IMR-90 (cell line): ENCODE measurements at places on chromosomes 12 and 14. TPM values are rescaled to one million over a fixed set of nuclear protein-coding genes. Genes with fewer than 3 reads are reported as not detected.
A peak's percentile ranks its signal among the peaks of the same experiment; 100 is the strongest.

GRCh38 chr12:106369624-106370346 is 12.2 kb downstream of the POLR3B start:
- peaks cover 2% of the 10 kb centered on the region for H3K4me1 ChIP-seq
- no peaks in the 10 kb centered on the region for H3K27me3 ChIP-seq
- peak overlapping the region; percentile 71 for H3K27ac ChIP-seq
- peak; percentile 88 for DNase-seq

GRCh38 chr12:113090740-113091139 is 34.2 kb downstream of the DTX1 start:
- no peak overlapping the region for H3K27ac ChIP-seq
- peaks cover 14% of the 10 kb centered on the region; the same call in 1 of the 2 replicates for H3K27me3 ChIP-seq
- no peak for DNase-seq
- H3K36me3 ChIP-seq: no peaks in the 10 kb centered on the region

GRCh38 chr12:42299392-42300308 is 26.2 kb downstream of the ZCRB1 start:
- H3K36me3 ChIP-seq: no peaks in the 10 kb centered on the region
- peak; percentile 80 for DNase-seq
- H3K4me1 ChIP-seq: no peaks in the 10 kb centered on the region
- H3K27me3 ChIP-seq: no peaks in the 10 kb centered on the region
- no peak overlapping the region for H3K4me3 ChIP-seq
- H3K27ac ChIP-seq: no peak overlapping the region

DNA sequence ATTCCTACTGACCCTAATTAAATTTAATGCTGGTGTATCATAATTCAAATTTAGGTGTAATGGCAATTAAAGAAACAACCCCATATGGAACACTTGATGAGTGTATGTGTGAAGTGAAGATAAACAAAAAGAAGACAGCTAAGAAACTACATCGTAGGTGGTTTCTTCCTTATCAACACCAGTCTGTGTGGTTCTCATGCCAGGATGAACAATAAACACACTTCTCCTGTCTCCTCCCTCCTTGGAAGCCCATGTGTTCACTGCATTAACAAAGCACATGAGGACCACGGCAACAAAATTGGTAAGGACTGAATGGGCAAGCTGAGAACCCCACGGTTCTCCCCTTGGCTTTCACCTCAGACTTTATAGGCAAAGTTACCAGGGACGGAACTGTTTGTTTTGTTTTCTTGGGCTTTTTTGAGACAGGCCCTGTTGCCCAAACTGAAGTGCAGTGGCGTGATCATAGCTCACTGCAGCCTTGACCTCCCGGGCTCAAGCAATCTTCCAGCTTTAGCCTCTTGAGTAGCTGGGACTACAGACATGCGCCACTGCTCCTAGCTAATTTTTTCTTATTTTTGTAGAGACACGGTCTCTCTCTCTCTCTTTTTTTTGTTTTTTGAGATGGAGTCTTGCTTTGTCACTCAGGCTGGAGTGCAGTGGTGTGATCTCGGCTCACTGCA is 71.0 kb downstream of the TRAFD1 start:
- peaks cover 10% of the 10 kb centered on the region for H3K4me1 ChIP-seq
- H3K27ac ChIP-seq: no peak overlapping the region
- no peak overlapping the region for H3K4me3 ChIP-seq
- no peaks in the 10 kb centered on the region for H3K27me3 ChIP-seq
- H3K36me3 ChIP-seq: peaks cover 52% of the 10 kb centered on the region
- DNase-seq: no peak

DNA sequence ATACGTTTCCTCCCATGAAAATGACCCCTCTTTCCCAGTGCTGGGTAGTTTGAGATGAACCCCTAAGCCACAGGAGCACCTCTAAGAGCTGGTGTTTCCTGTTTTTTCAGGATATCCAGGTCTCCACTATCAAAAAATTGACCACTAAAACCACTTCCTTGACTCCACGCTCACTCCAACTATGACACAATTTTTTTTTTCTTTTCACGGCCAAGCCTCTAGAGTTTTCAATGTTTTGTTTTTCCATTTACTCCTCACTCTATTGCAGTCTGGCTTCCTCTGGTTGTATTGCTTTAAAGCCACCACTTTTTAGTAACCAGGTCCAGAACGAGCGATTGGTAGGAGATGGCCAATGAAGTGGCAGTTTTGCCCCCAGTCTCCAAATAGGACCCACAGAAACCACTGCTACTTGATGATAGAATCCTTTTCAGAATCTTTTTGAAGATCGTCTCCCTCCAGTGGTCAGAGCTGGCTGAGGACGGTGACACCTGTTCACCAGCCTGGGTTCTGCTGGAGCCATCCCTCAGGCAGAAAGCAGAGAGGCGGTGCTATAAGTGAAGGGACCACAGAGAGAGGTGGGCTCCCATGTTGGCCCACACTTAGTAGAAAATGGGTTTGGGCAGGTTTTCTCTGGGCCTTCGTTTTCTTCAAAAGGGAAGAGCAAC is 454.4 kb downstream of the VRK1 start:
- no peaks in the 10 kb centered on the region for H3K27me3 ChIP-seq
- no peaks in the 10 kb centered on the region for H3K36me3 ChIP-seq
- H3K4me3 ChIP-seq: no peak overlapping the region
- no peak for DNase-seq
- H3K4me1 ChIP-seq: no peaks in the 10 kb centered on the region

DNA sequence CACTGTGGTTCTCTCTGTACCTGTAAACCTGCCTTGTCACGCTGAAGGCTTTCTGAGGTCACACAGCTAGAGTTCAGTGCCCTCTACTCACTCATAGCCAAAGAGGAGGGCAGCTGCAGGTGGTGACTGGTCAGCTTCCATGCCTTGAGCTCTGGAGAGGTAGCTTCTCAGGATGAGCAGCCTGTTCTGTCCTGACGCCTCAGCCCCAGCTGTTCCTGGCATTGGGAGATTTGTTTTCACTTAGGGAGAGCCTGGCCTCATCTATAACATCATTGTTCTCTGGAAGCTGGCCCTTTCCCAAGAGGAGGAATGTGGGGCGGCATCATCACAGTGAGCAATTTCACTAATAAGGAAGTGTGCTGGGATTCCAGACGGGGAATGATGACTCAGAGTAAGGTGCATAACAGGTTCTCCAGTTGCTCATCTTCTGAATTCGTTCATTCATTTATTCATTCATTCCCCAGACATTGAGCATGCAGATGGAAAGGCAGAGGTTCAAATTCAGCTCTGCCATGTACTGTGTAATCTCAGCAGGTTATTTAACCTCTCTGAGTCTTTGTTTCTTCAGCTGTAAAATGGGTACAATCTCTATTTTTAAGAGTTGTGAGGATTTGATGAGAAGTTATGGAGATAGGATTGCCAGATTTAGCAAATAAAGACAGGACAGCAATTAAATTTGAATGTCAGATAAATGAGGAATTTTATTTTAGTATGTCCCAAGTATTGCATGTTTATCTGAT is 255.8 kb upstream of the CRY1 start:
- no peaks in the 10 kb centered on the region for H3K36me3 ChIP-seq
- peak; percentile 91 for DNase-seq
- H3K27ac ChIP-seq: no peak overlapping the region
- H3K4me1 ChIP-seq: peaks cover 6% of the 10 kb centered on the region

DNA sequence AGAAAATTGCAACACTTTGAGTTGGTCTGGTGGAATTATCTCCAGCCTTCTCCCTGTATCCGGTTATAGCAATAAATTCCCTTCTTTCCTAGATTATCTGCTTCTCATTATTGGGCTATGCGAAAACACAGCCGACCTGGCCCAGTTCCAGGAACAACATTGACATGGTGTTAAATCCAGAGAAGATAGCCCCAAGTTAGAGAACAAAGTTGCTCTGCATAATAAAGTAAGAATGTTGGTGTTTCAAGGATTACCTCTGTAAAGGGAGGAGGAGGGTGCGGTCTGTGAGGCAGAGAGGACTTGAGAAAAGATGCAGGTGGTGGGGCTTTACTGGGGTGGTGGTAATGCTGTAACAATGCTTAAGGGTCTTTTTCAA is 12.1 kb downstream of the TCL1A start:
- H3K36me3 ChIP-seq: no peaks in the 10 kb centered on the region
- no peak overlapping the region for H3K27ac ChIP-seq
- DNase-seq: no peak
- no peaks in the 10 kb centered on the region for H3K4me1 ChIP-seq
- H3K27me3 ChIP-seq: no peaks in the 10 kb centered on the region

DNA sequence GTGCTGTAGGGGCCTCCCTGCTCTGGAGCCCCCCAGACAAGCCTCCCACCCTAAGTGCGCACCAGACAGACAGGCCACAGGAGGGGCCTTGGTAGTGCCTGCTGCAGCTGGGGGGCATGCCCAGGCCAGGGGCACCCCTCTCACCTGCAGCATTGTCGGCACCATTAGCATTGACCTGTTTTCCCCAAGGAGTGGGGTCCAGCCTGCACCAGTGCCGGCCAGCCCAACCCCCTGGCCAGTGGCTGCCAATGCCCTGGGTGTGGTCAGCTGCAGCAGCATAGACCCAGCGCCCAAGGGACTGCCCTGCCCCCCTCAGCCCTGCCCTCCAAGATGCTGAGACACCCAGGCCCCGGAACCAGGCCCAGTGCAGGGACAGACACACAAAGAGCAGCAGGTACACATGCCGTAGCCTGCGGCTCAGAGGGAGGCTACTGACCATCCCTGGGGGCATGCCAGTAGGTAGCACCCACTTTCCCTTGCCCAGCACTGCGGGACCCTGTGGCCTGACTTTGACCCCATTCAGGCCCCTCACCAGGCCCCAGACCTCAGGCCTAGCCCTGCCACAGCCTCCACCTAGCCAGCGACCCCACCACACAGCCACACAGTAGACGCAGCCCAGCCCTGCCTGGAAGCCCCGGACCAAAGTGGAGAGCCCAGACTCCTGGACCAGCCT is 1.0 kb downstream of the AHNAK2 start:
- peaks cover 31% of the 10 kb centered on the region for H3K4me1 ChIP-seq
- DNase-seq: no peak
- no peaks in the 10 kb centered on the region for H3K36me3 ChIP-seq
- H3K27ac ChIP-seq: no peak overlapping the region
- H3K27me3 ChIP-seq: no peaks in the 10 kb centered on the region

GRCh38 chr12:108772247-108772646 is 40.9 kb upstream of the CORO1C start:
- H3K4me3 ChIP-seq: no peak overlapping the region
- H3K27ac ChIP-seq: no peak overlapping the region
- peaks cover 8% of the 10 kb centered on the region; the same call in 1 of the 2 replicates for H3K4me1 ChIP-seq

DNA sequence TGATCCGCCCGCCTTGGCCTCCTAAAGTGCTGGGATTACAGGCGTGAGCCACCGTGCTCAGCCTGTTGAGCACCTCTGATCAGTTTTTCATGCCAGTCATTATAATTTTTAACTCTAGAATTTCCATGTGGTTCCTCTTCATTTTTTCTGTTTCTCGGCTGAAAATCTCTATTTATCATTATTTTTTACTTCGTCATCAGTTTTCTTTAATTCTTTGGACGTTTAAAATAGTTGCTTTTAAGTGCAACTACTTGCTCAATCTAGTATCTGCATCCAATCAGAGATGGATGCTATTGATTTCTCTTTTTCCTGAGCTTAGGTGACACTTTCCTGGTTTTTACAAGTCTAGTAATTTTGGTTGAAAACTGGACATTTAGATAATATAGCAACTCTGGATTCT is 16.8 kb downstream of the MAPKAPK5 start:
- no peak overlapping the region for H3K27ac ChIP-seq
- no peak overlapping the region for H3K4me3 ChIP-seq
- no peaks in the 10 kb centered on the region for H3K27me3 ChIP-seq
- peaks cover 7% of the 10 kb centered on the region for H3K36me3 ChIP-seq
- DNase-seq: no peak
- H3K4me1 ChIP-seq: no peaks in the 10 kb centered on the region

DNA sequence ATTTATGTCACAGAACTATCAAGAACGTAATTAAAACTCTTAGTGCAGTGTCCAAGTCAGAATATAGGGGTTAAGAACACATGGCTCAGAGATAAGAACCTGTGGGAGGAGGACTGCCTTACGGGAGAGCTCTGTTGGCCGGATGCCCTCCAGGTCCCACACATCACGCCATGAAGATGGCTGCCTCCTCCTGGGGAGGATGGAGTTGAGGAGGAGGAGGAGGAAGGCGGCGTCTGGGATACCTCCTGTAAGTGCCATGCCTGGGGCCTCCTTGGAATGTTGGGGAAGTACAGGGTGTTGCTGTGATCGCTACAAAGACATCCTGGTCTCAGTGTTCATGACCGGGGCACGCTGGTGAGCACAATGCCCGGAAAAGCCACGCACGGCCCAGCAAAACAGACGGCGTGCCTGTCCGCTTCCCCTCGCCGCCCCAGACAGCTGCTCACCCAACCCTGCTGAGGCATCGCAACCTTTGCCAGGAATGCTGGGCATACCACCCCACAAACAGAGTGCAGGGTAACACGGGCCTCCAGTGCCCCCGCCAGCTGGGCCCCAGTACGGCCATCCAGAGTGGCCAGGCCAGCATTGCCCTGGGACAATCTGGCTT is 28.7 kb upstream of the CD9 start:
- no peaks in the 10 kb centered on the region for H3K27me3 ChIP-seq
- H3K36me3 ChIP-seq: no peaks in the 10 kb centered on the region
- peaks cover 9% of the 10 kb centered on the region for H3K4me1 ChIP-seq
- H3K4me3 ChIP-seq: no peak overlapping the region
- DNase-seq: no peak
- no peak overlapping the region for H3K27ac ChIP-seq

DNA sequence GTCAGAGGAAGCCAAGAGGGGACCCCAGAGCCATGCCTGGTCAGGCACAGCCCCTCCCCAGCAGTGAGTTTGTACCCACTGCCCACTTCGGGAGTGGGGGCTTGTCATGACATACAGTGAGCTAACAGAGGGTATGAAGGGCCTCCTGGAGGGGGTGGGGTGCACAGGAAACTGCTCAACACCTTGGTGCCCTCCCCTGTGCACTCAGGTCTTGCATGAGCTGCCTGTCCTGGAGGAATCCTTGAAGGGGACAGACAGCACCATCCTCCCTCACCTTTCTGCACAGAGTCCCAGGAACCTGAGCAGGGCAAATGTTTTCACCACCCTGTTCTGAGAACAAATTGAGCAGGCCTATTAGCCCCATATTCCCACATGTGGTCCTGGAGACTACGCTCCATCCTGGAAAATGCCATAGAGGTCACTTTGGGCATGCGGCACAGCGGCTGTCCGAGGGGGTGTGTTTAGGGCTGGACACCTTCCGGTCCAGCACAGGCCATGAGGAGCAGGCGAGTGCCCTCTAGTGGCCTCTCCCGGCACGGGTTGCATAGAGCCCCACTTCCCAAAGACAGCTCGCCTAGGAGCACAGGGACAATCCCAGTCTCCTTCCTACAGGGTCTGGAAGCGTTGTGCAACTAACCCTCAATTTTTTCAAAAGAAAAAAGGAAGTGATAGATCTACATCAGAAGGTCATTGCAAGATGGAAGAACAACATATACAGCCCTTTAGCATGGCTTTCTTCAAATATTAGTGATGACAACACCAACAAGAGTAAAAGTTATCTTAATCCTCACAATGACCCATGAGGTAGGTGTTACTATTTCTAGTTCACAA is 31.9 kb upstream of the ZFP36L1 start:
- H3K27ac ChIP-seq: no peak overlapping the region
- DNase-seq: peak; percentile 62
- no peaks in the 10 kb centered on the region for H3K36me3 ChIP-seq
- H3K4me1 ChIP-seq: no peaks in the 10 kb centered on the region
- H3K4me3 ChIP-seq: no peak overlapping the region
- H3K27me3 ChIP-seq: no peaks in the 10 kb centered on the region

GRCh38 chr12:105820429-105821125 is 318.2 kb downstream of the NUAK1 start:
- no peak overlapping the region for H3K4me3 ChIP-seq
- peaks cover 6% of the 10 kb centered on the region for H3K27me3 ChIP-seq
- H3K36me3 ChIP-seq: no peaks in the 10 kb centered on the region
- peaks cover 5% of the 10 kb centered on the region; the same call in 1 of the 2 replicates for H3K4me1 ChIP-seq
- no peak overlapping the region for H3K27ac ChIP-seq

GSKIP gene
- 22.0 and 34.7 TPM in 2 replicates for total RNA-seq

MFAP5 gene
- 0.56 and 0.90 TPM in 2 replicates for total RNA-seq

HOXC13 gene
- total RNA-seq: not detected in 2 replicates

TNFAIP2 gene
- 5.0 and 6.3 TPM in 2 replicates for total RNA-seq

SLC2A13 gene
- 3.9 and 5.8 TPM in 2 replicates for total RNA-seq

SOAT2 gene
- total RNA-seq: under 0.01 and 0.18 TPM in 2 replicates
